ENCODE measurements at places on chromosomes 12 and 14. TPM values are rescaled to one million over a fixed set of nuclear protein-coding genes. Genes with fewer than 3 reads are reported as not detected.

RNF212B gene
- 0.39 TPM for total RNA-seq

CLMN gene
- total RNA-seq: 7.6 TPM

DNA sequence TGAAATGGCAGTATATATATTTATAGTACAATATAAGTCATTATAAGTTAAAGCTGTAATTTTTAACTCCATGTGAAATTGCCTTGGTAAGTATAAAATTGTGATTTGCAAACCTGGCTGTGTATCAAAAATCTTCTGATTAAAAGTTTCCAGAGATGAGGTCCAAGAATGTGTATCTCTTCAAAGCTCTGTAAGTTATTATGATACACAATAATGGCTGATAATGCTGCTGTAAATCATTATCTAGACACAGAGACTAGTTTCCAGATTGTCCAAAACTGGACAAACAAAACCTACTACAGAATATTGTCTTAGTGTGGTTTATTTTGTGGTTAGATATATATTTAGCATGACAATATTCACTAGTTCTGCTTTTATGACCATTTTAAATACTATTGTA is 514.8 kb downstream of the SLC6A15 start:
- no peak for DNase-seq

GRCh38 chr12:94511506-94511905 is 51.8 kb upstream of the CEP83 start:
- DNase-seq: no peak

DNA sequence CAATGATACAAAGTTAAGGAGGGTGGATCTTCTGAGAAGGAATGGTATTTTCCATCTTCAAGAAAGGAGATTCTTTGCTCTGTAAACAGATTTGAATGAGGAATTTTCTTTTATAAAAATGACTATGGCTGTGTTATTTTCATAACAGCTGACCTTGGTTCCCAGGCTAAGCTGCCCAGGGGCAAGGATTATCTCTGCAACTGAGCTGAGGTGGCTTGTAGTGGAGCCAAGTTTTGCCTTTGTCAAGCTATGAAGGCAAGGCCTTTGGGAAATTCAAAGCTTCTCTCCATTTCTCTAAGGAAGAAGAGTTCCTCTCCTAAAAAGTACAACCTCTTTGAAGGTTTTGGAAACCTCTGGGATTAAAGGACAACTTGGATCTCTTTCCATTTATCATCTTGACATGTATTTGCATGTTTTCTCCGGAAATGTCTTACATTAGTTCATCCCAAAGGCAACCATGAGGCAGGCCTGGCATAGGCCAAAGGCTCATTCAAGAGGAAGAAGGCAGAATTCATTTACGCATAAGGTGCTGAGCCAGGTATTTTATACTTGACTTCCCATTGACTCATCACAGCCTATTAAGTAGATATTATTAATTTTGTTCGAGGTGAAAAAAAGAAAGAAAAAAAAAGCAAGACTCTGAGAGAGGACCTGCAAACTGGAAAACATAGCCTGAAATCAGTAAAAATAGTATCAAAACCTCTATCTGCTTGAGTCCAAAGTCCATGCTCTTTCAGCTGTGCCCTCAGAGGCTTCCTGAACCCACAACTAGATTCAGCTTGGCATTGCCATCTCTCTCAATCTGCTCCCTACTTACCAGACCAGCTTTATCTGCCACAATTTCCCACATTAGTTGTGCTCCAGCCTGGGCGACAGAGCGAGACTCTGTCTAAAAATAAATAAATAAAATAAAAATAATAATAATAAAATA is 24.0 kb upstream of the CKAP4 start:
- no peak for DNase-seq

DNA sequence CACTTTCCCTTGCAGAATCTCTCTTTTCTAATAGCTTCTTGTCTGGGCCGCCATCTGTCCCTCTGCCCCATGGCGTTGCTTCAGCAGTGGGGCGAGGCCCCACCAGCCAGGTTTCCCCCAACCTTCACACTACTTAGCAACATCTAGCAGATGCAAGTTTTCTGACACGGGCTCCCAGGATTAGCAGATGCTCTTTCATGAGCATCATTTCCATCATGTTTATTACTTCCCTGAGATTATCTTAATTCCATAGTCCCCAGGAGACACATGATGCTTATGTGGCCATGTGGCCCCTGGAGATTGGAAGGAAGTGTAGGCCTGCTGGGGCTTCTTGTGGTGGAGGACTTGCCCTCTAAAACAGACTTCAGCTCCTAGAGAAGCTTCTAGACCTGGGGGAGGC is 102.0 kb upstream of the MYL2 start:
- DNase-seq: no peak

Data from H9 (cell line).